ENCODE measurements at places on chromosomes 7 and 10.

- no peaks in the 10 kb centered on the region for H3K4me1 ChIP-seq
- no peaks in the 10 kb centered on the region for H3K36me3 ChIP-seq
- no peaks in the 10 kb centered on the region for H3K27me3 ChIP-seq
- no peak for DNase-seq
Observed at GRCh38 chr10:1268831-1269230, 212.6 kb downstream of the WDR37 start.

GRCh38 chr7:6161463-6162330 lies 110.7 kb downstream of the CYTH3 start:
- peak overlapping the region; percentile 10 for H3K27ac ChIP-seq
- H3K27me3 ChIP-seq = no peaks in the 10 kb centered on the region
- no peak for DNase-seq
- peaks cover 92% of the 10 kb centered on the region for H3K36me3 ChIP-seq
- no peak overlapping the region for H3K4me3 ChIP-seq

- H3K36me3 ChIP-seq = no peaks in the 10 kb centered on the region
- no peak for DNase-seq
- peaks cover 8% of the 10 kb centered on the region for H3K4me1 ChIP-seq
- no peak overlapping the region for H3K27ac ChIP-seq
- H3K27me3 ChIP-seq = no peaks in the 10 kb centered on the region
Observed at GRCh38 chr10:5467207-5467535, 32.2 kb downstream of the CALML5 start.

DNA sequence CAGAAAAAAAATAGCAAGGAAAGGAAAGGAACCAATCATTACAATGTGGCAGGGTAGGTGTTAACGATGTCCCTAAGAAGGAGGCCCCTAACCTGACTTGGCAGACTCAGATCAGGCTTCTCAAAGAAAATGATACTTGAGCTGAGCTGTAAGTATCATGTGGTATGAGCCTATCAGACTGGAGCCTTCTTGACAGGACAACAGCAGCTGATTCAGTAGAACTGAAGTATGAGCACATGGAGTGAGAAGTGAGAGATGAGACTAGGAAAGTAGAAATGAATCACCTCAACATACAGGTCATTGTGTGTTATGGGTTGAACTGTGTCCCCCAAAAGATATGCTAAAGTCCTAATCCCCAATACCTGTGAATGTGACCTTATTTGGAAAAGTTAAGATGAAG lies 66.3 kb downstream of the MTERF1 start:
- DNase-seq = no peak
- H3K27ac ChIP-seq = no peak overlapping the region
- H3K27me3 ChIP-seq = no peaks in the 10 kb centered on the region

DNA sequence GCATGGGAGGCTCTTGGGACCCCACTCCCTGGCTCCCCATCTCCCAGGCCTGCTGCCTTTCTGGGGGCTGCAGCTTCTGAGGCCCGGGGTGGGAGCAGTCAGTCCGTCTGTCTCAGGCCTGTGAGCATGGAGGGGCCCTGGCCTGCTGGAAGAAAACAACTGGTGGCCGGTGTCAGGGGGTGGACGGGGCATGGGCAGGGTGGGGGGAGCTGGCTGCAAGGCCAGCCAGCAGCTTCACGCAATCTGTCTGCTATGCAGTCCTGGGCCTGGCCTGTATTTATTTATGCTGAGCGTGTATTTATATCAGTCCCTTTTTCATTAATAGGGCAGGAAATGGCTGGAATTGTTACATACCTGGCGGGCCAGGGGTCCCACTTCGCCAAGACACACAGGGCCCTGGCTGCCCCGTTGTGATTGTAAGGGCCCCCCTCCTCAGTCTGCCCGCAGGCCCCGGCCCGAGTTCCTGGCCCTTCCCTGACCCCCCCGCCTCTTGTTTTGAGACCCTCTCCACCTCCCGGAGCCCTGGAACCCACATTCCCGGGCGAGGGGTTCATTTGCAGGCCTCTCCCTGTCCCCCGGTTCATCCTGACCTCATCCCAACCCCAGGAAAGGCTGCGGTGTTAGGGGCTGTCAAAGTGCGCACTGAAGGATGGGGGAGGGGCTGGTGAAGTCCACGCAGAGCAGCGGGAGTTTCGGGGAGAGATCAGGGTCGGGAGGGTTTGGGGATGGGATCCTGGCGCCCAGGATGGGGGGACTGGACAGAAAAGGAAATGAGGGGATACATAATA lies 8.2 kb downstream of the TMEM270 start:
- no peak overlapping the region for H3K4me3 ChIP-seq
- H3K4me1 ChIP-seq = no peaks in the 10 kb centered on the region
- peak overlapping the region; percentile 18 for H3K27ac ChIP-seq
- no peaks in the 10 kb centered on the region for H3K27me3 ChIP-seq
- no peaks in the 10 kb centered on the region for H3K36me3 ChIP-seq
- peak; percentile 49 for DNase-seq

GRCh38 chr7:7439564-7439963 lies 96.1 kb downstream of the COL28A1 start:
- no peaks in the 10 kb centered on the region for H3K27me3 ChIP-seq
- H3K36me3 ChIP-seq = no peaks in the 10 kb centered on the region
- no peak for DNase-seq
- no peak overlapping the region for H3K27ac ChIP-seq
- H3K4me1 ChIP-seq = peaks cover 3% of the 10 kb centered on the region

GRCh38 chr7:127771707-127772106 lies 119.7 kb downstream of the SND1 start:
- H3K27ac ChIP-seq = no peak overlapping the region
- no peaks in the 10 kb centered on the region for H3K27me3 ChIP-seq
- H3K36me3 ChIP-seq = 0 out of 2 replicates have a peak, but pooled peaks cover 2% of the 10 kb centered on the region
- peaks cover 34% of the 10 kb centered on the region for H3K4me1 ChIP-seq
- H3K4me3 ChIP-seq = no peak overlapping the region

DNA sequence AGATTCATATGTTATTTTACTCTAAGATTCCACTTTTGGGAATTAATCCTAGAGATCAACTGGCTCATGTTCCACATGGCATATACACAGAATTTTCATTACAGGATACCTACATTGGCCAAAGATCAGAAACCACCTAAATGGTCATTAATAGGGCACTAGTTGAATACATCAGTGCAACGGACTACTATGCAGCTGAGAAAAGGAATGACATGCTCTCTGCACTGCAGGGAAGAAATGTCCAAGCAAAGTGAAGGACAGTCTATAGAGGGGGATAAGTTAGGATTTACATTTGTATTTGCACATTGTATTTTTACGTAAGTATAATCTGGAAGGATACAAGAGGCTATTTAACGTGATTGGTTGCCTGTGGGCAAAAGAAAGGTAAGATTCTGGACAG lies 67.7 kb upstream of the PRLHR start:
- no peak overlapping the region for H3K4me3 ChIP-seq
- no peak overlapping the region for H3K27ac ChIP-seq
- no peaks in the 10 kb centered on the region for H3K4me1 ChIP-seq
- H3K27me3 ChIP-seq = peaks cover 4% of the 10 kb centered on the region

DNA sequence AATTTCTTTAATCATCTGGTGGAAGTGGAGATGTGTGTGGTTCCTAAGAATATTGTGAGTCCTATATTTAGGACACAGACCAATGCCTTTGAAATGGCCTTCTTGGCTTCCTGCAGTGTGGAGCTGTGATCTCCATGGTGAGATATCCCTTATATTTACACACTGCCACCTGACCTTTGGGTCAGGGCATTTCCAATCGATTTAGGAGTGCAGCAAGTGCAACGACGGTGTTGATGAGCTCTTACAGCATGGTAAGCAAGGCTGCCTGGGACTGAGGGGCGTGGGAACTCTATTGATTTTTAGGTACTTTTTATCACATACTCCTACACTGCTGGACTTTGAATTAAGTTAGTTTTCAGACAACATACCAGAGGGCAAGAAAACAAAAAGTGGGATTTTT lies 146.0 kb downstream of the NRG3 start:
- no peaks in the 10 kb centered on the region for H3K27me3 ChIP-seq
- no peak overlapping the region for H3K4me3 ChIP-seq
- DNase-seq = no peak
- no peaks in the 10 kb centered on the region for H3K4me1 ChIP-seq
